Activated CD4-positive, CD25-positive, alpha-beta regulatory T cell (primary cell): ENCODE measurements at places on chromosomes 11 and 22.
A peak's percentile ranks its signal among the peaks of the same experiment; 100 is the strongest.

- DNase-seq, result peak; percentile 50
These were observed at the start of gene FUT4 for GRCh38 chr11:94543695-94544645. Gene FUT4, plus strand, starts transcription at chr11:94543921. Its CDS starts 213 bp downstream, at chr11:94544134.

DNA sequence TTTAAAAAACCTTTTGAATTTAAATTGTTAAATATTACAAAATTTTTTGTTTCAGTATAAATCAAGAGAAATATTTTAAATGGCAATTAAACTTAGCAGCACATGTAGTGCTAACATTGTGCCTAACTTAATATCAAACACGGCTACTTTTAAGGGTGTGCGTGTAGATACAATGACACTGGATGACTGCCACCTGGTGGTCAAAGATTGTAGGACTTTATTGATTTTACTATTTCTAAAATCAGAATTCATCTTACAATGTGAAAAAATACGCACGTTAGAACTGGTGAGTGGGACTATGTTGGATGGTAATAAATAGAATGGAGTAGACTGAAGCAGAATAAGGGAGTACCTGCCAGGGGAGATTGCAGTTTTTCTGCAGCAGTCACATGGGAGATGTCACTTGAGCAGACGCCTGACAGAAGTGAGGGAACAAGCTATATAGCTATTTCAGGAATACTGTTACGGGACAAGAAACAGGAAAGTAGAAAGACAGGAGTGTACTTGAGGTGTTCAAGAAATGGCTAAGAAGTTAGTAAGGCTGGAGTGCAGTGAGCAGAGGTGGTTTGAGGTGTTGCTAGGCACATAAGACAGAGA is 52.9 kb downstream of the UVRAG start:
- no peak for DNase-seq

- DNase-seq, result no peak
These were observed 8.5 kb downstream of the BATF2 start for GRCh38 chr11:64987998-64988854.

- no peak for DNase-seq
These were observed 8.9 kb upstream of the ST3GAL4 start for GRCh38 chr11:126346586-126346940.

DNA sequence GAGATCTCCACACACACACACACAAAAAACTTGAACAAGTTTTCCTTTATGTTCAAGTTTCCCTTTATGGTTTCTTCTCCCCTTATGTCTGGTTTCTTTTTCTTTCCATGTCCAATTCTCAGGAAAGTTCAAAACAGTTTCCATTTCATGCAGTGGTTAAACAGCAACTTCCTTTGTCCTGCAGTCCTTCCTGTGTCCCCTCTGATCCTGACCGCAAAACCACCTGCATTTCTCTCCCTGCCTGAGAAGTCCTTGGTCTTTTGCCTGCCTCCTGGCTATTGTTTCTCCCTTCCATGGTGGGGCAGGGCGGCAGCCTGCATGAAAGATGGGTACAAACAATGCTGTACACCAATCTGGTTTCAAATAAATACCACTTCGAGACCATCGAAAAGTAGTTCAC is 58.3 kb upstream of the SORL1 start:
- DNase-seq, result no peak

GRCh38 chr11:126339073-126339862 is 16.2 kb upstream of the ST3GAL4 start:
- DNase-seq, result no peak

- peak; percentile 28 for DNase-seq
These were observed 1.2 kb downstream of the TSPO start for GRCh38 chr22:43152357-43153071.

DNA sequence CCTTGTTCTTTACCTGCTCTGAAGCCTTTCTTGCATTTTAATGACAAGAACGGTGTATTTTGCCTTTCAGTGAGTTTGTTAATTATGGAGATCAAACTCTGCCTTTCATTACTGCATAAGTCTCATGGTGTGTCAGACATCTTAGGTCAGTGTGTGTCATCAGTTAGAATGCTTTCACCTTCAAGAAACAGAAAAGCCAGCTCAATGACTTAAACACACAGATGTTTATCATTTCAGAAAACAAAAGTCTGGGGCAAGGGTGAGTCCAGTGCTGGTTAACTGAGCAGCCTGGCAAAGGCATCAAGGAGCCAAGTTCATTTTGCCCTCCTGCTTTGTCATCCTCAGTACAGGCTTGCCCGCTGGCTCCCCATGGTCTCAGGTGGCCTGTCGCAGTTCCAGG is 54.5 kb downstream of the PACS1 start:
- DNase-seq, result no peak

GRCh38 chr11:132430429-132431062 is 1060.1 kb downstream of the NTM start:
- DNase-seq, result no peak

DNA sequence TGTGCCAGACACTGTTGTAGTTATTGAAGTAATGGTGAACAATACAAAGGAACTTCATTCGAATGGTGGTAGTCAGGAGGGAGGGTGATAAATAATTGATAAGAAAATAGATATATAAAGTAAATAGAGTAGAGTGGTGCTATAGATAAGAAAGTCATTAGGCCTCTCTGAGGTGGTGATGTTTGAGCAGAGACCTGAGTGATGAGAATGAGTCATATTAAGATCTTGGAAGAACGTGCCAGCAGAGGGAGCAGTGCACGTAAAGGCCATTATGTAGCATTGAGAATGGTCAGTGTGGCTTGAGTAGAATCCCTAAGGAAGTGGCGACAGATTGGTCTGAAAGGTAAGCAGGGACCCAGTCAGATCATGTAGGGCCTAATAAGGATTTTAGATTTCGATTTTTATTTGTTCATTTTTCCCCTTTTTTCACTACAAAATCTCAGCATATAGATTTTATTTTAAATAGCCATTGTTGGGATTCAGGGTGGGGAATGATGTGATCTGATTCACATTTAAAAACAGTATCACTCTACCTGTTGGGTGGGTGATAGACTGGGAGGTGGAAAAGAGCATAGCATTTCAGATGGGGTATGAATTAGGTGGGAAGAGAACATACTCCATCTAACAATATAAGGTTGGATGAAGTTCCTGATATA is 44.7 kb downstream of the CCDC90B start:
- DNase-seq, result no peak
